BJ (cell line): ENCODE measurements at places on chromosomes 5 and 9.

DNA sequence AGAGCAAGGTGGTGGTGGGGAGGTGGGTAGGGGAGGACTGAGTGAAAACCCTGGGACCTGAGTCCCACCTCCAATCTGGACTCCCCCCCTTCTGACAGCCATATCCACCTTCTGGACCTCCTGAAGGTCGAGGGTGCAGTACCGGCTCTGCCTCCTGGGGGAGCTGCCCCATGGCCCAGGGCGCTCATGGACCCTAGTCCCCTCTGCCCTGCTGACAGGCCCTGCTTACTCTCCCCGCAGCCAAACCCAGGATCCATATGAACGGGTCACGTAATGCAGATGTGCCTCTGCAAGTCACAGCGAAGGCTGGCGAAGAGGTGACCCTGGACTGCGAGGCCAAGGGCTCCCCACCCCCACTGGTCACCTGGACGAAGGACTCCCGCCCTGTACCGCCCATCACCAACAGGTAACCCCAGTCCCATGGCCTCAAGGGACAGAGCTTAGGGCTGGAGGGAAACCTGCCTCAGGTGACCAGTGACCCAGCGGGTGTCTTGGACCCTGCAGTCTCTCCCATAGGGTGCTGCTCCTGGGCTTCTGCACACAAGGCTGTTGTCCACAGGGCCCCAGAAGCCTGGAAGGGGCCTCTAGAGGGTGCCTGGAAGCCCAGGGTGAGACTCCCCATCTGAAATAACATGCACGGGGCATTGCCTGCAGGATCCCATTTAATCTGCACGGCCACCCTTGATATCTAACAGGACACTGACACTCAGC lies 61.7 kb downstream of the HMCN2 start:
- no peak for DNase-seq

DNA sequence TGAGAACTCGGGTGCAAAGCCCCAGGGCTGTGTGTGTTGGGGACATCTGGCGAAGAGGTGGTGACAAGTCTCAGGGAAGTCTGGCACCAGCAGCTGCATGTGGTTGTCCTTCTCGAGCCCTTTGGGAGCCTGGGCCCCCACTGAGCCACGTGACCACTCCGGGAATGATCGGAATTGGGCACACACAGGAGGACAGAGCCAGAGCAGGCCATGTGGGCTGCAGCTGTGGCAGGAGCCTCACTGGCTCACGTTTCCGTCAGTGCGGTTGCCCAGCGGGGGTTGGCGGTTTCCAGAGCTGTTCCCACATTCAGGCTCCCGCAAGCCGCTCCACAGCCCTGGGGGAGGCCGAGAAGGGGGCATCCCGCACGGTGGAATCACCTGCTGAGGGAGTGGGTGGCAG lies 6.8 kb upstream of the CEL start:
- DNase-seq = peak; percentile 88

- no peak for DNase-seq
Measured at GRCh38 chr9:98627296-98627695, 81.4 kb downstream of the GABBR2 start.

DNA sequence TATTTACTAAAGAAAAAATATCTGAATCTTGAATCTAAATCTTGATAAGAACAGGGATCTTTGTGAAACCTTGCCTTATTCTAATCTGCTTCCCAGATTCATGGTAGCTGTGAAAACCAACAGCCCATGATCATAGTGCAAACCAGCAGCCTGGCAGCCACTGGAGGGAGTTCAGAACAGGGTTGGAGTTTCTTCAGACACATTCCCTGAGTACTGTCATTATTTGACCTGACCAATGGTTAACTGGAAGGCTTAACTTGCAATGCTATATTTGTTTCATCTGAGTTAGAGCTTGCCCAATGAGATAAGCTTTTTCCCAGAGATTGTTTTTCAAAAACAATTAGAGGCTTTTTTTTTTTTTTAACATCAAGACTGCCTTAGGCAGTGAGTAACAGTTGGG lies 47.8 kb downstream of the LOX start:
- DNase-seq = no peak

DNA sequence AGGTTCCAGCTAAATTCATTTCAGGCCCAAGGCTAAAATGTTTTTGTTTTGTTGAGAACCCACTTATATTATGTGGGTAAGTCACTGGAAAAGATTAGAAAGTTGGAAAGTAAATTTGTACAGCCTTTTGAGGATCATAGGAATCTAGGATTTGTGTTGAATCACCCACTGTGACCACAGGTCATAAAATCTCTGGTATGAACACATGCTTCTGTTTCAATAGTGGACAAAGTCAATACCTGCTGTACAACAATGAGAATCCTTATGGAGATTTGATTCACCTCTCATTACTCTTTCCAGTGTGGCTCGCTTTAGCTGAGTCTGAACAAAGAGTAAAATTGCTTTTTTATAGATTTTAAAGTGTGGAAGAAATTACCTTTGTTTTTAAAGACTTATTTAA lies 369.5 kb downstream of the TMEM167A start:
- no peak for DNase-seq

GRCh38 chr5:124730381-124730780 lies 16.1 kb downstream of the ZNF608 start:
- DNase-seq = no peak

DNA sequence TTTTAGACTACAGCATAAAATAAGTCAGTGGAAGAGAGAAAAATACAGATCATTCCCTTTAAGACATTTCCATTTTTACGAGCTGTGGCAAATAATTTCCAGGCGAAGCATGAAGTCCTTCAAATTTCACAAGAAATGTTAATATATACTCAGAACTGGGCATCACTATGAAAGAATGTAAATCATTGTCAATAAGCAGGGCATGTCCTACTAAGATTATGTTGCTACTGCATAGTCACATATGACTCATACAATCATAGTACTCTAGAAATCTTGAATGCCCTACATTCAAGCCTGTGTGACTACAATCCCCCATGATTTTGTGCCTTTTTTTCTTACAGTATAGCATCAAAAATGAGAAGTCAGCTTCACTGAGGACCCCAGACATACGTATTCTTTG lies 485.2 kb upstream of the FTMT start:
- DNase-seq = peak; percentile 4

GRCh38 chr9:116286297-116286696 lies 132.7 kb downstream of the PAPPA start:
- DNase-seq = no peak

DNA sequence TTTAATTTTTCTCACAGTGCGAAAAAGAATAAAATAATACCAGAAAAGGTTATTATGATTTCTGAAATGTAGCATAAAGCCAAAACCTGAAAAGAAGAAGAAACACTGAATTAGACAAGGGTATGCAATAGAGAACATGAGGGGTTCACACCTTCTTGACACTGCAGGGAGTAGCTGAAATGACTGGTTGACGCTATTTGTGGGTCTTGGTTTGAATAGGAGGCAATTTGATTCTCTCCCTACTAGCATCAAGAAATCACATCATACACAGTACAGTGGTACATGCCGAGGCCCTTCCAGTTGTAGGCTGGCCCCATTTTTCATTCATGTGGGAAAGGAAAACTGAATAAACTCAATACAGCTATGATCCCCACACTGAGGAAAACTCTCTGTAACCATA lies 68.6 kb downstream of the NR3C1 start:
- DNase-seq = no peak

DNA sequence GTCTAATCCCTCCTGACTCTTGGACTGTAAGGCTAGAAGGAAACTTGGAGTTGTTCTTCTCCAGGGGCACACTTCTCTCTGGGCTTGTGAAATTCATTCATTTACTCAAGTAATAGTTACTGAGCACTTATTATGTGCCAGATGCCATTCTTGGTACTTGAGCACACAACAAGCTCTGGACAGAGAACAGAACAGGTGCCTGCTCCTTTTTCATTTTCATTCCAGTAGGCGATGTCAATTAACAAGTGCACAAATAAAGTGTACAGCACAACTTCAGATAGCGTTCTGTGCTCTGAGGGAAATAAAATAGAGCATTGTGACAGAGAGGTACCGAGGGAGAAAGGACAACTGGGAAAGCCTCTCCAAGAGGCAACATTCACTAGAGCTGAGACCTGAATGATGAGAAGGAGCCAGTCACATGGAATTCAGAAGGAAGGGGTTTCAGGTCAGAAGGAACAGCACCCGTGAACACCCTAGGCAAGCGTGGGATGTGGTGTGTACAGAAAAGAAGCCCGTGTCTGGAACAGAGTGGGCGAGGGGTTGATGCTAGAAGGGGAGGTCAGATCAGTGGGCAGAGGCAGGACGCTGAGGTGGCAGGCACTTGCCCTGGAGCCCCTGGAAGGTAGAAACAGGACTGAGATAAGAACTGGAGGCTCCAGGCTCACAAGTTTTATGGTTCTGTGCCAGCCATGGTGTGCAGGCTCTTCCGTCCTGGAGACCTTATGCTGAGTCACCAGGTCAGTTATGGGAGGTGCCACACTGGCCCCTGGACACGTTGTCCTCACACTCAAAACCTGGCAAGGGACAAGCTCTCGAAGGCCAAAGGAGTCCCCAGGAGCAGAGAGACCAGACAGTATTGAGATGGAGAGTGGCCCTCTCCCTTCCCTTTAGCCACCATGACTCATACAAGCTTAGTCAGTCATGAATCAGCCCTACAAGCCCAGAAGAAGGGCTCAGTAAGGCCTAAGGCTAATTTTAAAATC lies 7.2 kb upstream of the ABLIM3 start:
- DNase-seq = peak; percentile 69

GRCh38 chr5:8961956-8962355 lies 583.9 kb downstream of the SEMA5A start:
- DNase-seq = no peak

GRCh38 chr5:159052401-159053011 lies 47.2 kb downstream of the EBF1 start:
- no peak for DNase-seq

DNA sequence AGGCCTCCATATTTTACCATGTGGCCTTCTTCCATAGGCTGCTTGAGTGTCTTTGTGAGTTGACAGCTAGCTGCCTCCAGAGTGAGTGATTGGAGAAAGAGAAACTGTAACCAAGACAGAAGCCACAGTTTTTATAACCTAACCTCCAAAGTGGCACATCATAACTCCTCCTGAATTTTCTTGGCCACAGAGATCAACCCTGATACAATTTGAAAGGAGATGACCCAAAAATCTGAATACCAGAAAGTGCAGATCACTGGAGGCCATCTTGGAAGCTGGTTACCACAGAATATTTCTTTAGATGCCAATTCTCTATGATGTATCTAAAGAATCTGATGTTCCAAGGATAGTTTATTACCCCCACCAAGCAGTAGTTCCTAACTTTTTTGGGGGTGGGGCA lies 254.3 kb upstream of the PDE4D start:
- no peak for DNase-seq

- no peak for DNase-seq
Measured at GRCh38 chr9:132456241-132456640, 46.2 kb downstream of the CFAP77 start.

DNA sequence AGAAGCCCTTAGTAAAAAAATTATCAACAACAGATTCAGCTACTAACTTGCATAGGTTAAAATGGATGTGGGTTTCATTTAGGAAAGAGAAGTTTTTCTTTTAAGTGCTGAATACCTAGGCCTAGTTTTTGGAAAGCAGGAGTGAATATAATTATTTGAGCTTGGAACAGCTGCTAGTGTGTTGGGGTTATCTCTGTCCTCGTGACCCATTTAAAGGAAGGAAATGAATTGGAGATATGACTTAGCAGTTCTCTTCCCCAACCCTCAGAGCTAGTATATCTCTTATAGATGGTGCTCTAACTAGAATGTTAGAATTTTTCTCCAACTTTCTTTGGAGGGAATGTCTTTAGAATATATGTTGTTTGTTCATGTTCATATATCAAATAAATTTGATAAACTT lies 38.6 kb downstream of the ZNF366 start:
- DNase-seq = no peak

GRCh38 chr5:72597456-72597948 lies 90.3 kb upstream of the ZNF366 start:
- DNase-seq = no peak

- peak; percentile 9 for DNase-seq
Measured at GRCh38 chr5:156641686-156642085, 208.4 kb upstream of the PPP1R2B start.

- DNase-seq = no peak
Measured at GRCh38 chr9:126156898-126157297, 169.7 kb upstream of the MVB12B start.

GRCh38 chr5:145921211-145921610 lies 15.2 kb upstream of the SH3RF2 start:
- DNase-seq = no peak

DNA sequence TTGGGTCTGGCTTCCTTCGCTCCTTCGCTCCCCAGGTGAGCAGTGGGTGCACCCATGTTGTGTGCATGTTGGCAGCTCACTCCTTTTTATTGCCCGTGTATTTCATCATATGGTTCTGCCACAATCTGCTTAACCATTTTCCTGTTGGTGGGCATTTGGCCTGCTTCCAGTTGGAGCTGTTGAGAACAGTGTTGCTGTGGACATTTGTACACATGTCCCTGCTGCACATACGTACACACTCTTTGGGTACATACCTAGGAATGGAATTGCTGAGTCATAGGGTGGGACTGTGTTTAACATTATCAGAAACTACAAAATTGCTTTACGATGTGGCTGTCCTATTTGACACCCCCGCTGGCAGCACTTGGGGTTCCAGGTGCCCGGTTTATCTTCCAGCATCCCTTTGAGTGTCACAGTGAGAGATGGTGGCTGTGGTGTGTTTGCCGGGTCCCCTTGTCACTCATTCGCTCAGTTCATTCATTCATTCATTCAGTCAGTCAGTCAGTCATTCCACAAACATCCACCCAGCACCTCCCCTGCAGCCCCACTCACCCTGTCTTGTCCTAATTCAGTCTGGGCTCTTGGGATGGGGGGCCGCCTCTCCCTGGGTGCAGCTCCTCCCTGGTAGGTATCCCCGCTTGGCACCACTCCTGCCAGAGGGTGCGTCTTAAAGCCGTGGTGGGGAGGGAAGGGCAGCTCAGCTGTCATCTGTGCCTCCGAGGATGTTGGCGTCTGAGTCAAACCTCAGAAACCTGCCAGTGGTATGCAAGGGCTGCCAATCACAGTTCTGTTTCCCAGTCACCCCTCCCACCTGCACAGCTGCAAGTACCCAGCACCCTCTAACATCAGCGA lies 7.9 kb upstream of the FIBCD1 start:
- no peak for DNase-seq

DNA sequence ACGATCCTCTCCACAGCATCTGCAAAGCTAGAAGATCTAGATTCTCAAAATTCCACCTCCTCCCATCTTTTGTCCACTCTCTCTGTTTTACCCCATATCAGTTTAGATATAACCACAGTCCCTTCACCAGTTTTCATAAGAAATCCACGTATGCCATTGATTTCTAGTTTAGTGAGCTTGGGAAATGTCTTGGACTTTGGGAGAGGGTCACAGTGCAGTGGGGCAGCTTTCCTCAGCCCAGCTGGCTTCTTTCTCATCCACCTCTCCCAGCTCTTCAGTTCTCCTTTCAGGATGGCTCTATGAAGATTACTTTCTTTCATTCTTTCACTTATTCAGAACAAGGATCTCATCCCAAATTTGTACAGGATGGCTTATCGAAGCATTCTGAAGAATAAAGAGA lies 203.9 kb upstream of the ADCY2 start:
- no peak for DNase-seq

- no peak for DNase-seq
Measured at GRCh38 chr9:71441266-71441665, 319.8 kb upstream of the TRPM3 start.
